NCI-H1048 (cell line): ENCODE measurements at places on chromosomes 2 and 18.
A peak's percentile ranks its signal among the peaks of the same experiment; 100 is the strongest.

DNA sequence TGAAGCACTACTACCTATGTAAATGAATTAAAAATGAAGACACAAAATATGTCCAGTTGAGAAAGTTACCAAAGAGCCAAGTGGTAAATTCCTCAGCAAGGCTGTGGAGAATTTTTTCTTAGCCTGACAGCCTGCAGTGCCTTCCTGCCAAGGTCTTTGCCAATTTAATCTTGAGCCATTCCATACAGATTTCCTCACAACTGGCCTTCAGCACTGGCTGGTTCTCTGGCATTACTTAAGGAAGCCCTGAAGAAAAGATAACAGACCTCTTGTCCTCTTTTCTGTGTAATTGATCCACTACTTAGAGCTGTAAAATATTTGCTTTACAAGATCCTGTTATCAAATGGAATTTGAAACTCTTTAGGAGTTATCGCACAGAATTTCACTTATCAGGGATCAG lies 334.2 kb upstream of the LRRTM1 start:
- DNase-seq, result no peak

GRCh38 chr18:8811115-8811514 lies 105.8 kb downstream of the MTCL1 start:
- DNase-seq, result no peak

DNA sequence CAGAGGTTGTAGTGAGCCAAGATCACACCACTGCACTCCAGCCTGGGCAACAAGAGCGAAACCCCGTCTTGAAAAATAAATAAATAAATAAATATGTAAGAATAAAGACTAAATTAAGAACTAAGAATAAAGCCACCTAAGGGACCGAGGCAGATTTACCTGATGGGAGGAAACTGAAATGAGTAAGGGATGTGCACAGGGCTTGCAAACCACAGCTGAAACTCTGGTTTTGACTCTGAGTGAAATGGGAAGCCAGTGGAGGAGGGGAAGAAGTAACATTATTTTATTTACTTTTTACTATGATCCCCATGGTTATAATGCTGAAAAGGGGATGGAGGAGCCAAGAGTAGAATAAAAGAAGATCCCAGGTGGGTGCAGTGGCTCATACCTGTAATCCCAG lies 107.3 kb downstream of the CABYR start:
- DNase-seq, result no peak

GRCh38 chr2:229335877-229336346 lies 64.8 kb upstream of the PID1 start:
- no peak for DNase-seq

GRCh38 chr2:43138441-43138840 lies 88.0 kb downstream of the ZFP36L2 start:
- DNase-seq, result no peak

- DNase-seq, result no peak
Measured at GRCh38 chr2:35081001-35081621, 1274.5 kb upstream of the CRIM1 start.

DNA sequence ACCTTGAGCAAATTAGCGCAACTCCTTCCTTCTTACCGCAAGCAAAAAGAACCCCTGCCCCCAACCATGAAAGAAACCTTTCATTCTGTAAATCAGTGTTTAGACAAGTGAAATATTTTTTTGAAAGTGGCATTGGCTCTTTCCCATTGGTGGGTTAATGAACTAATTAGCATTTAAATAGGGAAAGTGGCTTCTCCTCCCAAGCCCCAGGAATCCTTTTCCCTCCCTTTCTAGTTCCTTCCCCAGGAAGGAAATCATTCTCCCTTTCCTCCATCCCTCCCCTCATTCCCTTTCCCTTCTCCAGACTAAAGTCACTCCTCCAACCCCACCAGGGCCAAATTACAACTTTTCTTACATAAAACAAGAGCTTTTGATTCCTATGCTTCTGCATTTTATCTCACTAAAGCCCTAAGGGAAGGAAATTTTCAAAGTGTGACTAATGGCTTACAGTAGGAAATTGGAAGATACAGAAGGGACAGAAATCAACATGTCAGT lies 22.9 kb upstream of the TYMS start:
- DNase-seq, result no peak

GRCh38 chr2:140154271-140154670 lies 1374.1 kb upstream of the NXPH2 start:
- DNase-seq, result no peak

DNA sequence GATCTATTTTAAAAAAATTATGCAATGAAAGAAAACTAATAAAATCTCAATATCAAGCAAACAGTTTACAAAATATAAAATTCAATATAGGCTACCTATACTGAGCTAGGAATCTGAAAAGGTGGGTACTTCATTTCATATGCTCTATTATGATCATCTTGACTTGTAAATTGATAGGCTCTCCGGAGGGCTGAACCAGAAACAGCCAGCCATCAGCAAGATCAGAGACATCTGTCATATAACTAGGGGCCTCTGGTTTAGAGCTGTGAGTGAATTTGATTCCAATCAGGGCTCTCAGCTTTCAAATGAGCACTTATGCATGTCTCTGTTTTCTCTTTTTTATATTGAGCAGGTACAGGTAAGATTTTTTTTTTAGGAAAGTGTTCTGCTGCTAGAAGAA lies 114.2 kb downstream of the SPHKAP start:
- no peak for DNase-seq

- peak; percentile 31 for DNase-seq
Measured at GRCh38 chr2:219495531-219496122, 3.1 kb upstream of the GMPPA start.

- DNase-seq, result no peak
Measured at GRCh38 chr2:59988341-59988740, 565.1 kb downstream of the BCL11A start.

DNA sequence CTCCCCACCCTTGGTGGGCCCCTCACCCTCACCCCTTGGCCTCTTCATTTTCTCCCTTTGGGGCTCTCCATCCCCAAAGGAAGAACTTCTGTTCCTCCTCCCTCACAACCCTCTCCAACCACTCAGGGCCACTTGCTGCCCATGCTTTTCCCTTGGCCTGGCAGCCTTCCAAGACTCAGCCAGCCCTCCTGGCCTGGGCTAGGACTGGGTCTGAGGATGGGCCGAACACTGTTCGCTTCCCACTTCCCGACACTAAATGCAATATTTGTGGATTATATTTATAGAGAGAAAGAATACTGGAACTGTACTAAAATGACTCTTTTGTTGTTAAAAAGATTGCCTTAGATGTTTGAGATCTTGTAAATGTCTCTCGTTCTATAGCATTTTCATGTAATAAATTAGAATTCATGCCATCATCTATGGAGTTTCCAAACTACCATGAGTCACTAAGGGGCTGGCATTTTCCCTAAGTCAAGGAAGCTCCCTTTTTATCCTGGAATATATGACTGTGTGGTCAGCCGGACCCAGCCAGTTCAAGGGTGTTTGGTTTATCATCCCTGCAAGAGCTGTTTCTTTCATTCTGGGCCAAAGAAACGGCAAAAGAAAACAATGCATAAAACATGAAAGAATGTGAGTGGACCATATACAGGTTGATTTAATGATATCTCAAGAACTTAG lies 3.8 kb downstream of the CXCR2 start:
- no peak for DNase-seq

DNA sequence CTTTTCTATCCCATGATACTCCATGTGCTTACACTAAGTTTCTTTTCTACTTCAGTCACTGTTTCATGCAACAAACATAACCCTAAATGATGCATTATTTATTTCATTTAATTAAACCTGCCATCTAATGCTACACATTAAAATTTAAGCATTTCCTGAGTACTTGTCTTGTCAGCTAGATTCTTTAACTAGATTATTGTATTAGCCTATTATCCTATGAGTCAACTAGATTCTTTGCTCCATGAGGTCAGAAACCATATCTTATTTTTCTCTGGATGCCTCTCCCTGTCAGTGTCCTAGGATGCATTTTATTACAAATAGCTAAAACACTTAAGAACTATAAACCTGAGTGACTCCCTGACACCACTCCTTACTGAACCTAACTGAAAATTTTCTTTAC lies 652.4 kb downstream of the SLC4A3 start:
- no peak for DNase-seq

DNA sequence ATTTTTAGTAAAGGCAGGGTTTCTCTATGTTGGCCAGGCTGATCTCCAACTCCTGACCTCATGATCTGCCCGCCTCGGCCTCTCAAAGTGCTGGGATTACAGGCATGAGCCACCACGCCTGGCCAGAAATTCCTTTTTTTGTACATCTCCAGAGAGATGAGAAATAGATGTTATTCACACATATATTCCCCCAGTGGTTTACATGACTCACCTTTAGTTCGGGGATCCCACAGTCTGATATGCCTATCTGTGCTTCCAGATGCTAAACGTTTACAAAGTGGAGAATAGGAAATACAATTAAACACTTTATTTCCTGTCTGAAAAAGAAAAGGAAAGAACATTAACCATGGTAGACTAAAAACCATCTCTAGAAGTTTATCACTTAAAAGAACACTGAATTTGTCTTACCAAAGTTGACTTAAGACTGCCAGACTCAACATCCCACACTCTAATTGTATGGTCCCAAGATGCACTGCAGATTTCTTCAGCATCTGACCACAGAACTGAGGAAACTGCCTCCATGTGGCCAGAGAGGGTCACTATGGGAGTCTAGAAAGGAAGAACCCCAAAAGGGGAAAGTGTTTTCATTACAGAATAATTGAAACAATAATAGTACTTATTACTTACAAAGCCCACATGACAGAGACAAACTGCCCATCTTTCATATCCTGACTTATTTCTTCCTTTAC lies 12.6 kb upstream of the ICA1L start:
- no peak for DNase-seq

DNA sequence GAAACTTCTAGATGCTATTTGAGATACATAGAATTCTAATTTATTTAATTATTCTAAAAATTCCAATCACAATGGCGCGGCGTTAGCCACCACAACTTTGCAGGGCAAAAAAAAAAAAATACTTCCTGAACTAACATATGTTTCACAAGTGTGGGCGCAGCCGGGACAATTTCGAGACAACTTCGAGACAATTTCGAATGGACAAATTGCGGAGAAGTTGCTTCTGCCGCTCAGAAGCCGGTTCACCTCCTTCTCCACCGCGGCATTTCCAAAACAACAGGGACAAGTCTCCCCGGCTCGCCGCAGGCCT lies 842 bp downstream of the PAX3 start:
- no peak for DNase-seq

DNA sequence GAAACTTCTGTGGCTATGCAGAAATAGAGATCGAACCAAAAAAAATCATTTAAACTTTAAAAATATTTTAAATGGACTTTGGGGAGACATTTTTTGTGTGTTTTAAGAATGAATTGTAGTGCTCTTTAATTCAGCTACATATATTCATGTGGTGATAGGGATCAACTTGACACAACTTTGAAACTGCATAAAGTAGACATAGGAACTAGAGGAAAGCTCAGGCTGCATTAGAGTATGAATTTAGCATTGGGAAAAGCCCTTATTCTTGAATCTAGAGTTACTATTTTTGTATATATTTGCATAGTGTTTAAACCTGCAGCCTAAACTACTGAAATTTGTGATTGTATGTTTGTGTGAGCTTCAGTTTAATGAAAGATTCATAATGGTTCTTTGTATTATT lies 78.3 kb downstream of the SLC39A10 start:
- DNase-seq, result no peak

DNA sequence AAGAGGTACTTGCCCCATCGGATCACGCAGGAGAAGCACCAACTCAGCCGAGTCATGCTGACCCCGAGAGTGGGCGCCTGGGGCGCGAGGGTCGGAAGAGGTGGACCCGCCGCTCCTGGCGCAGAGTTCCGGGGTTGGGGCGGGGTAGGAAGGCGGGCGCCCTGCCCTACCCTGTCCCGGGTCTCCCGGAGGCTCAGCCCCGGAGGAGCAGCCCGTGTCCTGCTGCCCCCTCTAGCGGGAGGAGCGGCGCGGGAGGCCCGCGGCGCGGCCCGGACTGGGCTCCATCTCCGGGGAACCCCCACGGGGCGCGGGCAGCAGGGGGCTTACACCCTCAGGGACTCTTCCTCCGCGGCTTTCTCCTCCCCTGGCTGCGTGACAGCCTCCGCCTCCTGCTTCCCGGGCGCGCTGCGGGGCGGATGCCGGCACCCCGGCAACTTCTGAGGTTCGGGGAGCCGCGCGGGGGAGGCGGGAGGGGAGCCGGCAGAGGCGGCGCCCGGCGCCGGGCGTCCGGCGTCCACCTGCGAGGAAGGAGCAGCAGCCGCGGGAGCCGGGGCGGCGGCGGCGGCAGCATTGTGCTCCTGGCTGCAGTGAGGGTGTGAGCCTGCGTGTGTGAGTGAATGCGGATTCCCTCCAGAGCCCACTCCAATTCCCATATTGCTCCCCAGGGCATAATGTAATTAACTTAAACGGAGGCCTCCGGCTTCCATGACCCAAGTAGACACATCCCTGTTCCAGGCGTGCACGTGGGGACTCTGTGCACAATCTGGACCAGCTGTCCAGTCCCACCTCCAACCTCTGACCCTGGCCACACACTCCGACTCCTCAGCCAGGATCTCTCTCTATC lies 7.6 kb upstream of the TNS1 start:
- DNase-seq, result no peak

DNA sequence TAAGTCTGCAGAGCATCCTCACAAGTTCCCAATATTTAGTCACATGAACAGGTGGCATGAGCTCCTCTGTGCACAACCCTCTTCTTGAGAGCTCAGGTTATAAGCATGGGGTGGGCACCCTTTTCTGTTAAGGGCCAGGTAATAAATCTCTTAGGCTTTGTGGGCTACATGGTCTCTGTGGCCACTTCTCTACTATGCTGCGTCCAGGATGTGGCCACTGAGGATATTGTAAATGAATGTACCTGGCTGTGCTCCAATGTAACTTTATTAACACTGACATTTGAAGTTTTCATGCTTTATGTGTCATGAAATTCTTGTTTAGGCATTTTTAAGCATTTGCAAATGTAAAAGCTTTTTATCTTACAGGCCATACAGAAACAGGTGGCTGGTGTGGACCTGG lies 116.8 kb upstream of the ST6GAL2 start:
- DNase-seq, result no peak

- DNase-seq, result no peak
Measured at GRCh38 chr2:22270341-22270740, 1114.6 kb upstream of the KLHL29 start.
